Central memory CD8-positive, alpha-beta T cell (primary cell): ENCODE measurements at places on chromosomes 11 and 22.

GRCh38 chr11:20035701-20036601 lies 124.3 kb downstream of the DBX1 start:
- DNase-seq = no peak

DNA sequence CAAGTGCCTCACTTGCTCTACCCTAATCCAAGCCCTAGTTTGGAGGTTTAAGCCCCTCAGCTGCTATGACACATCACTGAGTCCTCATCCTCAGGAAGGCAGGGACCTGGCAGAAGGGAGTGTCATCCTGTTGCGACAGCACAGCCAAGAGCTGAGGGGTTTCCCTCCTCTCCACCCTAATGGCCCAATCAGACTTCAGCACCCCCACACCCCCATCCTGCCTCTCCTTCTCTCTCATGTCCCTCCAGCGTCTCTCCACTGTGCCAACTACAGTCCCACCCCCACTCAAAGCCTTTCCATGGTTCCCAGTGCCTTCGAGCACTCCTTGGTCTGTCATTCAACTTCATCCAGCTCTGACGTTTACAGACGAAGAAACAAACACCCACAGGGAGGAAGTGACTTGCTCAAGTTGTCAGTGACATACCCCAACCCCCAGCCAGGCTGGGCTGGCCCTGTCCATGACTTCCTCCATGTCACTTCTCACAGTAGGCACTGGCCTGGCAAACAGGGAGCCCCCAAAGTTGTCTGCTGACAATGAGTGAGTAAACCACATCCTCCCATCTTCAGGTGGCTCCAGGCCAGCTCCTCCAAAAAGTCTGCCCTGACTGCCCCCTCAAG lies 15.6 kb downstream of the ARAP1 start:
- peak; percentile 86 for DNase-seq

DNA sequence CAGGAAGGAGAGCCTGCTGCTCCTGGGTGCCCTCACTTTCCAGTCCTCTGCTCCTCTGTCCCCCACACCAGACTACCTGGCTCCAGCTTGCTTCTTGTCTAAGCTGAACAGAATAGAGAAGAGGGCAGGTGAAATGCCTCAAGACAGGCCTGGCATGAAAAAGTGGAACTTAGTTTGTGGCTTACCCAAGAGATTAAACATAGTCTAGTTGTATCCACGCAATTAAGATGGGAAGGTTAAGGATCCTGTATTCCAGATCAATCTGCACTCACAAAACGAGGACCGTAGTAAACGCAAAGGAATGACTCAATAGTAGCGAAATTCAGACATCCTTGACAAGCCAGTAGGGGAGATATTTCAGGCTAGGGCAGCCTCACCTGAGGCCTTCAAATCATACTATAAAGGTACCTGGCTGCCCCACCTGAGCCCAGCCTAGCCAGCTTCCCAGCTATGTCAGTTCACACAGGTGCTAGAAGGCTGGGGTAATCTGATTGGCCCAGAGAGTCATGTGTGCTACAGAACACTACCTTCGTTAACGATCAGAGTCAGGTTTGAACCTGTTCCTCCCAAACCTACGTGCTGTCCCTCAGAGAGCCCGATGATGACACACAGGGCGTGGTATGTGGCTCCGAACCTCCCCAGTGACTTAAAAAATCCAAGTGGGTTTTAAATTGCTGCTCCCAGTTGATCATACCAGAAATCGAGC lies 46.5 kb downstream of the AHNAK start:
- no peak for DNase-seq

DNA sequence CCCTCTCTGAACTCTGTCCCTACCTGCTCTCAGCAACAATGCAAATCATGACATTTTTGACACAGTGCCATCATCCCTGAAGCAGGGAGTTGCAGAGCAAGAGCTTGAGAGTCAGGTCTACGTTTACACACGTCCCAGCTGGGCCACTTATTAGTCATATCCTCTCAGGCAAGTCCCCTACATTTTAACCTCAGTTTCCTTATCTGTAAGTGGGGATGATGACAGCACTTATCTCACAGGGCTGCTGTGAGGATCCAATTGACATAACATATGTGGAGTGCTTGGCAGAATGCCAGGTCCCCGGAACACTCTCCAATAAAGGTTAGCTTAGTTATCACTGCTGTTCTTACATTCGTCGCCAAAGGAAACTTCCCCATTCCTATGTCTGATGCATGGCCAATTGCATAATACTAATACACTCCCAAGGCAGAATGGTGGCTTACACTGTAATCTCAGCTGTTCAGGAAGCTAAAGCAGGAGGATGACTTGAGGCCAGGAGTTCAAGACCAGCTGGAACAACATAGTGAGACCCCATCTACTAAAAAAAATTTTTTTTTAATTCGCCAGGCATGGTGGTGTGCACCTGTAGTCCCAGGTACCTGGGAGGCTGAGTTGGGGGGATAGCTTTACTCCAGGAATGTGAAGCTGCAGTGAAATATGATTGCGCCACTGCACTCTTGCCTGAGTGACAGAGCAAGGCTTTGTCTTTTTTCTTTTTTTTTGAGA lies 16.6 kb downstream of the ASCC2 start:
- no peak for DNase-seq

DNA sequence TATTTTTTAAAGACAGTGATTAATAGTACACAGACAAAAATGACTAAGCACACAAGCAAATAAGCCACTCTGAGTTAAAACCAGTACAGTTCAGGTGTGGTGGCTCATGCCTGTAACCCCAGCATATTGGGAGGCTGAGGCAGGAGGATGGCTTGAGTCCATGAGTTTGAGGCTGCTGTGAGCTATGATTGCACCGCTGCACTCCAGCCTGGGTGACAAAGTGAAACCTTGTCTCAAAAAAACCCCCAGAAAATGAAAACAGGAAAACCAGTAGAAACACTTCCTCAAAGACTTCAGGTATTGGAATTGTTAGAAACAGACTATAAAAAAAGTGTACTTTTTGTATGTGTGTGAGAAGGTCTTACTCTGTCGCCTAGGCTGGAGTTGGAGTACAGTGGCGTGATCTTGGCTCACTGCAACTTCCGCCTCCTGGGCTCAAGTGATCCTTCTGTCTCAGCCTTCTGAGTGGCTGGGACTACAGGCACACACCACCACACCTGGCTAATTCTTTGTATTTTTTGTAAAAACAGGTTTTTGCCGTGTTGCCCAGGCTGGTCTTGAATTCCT lies 33.0 kb downstream of the PPP6R2 start:
- no peak for DNase-seq

DNA sequence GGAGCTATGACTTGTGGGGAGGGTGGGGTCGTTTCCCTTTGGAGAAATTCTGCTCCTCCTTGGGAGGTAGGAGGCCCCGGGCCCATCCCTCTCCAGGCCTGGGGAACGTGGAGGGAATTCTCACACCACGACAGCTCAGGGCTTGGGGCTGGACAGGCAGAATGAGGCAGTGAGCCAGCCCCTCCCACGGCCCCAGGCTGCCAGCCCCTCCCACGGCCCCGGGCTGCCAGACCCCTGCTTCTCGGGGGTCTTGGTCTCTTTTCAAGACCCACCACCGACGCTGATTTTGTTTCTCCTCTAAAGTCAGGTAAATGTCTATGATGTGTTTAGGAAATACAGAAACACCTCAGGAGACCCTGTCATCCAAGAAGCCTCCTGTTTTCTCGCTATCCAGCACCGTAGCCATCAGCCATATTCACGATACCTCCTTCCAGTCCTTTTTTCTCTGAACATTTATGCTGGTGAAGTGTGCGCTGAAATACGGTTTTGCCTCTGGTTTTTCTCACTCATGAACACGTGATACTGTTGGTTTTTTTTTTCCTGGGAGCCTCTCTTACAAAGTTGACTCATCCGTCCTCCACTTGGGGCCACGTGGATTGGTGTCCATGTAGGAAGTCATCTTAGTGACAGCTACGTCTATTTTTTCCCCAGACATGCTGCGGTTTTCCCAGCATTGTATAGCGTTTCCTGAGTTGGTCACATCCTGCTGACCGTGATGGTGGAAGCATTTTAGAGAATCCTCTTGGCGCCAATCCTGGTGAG lies 1219.6 kb downstream of the BRD1 start:
- no peak for DNase-seq

- DNase-seq = peak; percentile 59
Observed at GRCh38 chr22:20429254-20430100, 8.1 kb downstream of the SCARF2 start.

- DNase-seq = no peak
Observed at GRCh38 chr22:49011379-49011768, 816.3 kb downstream of the BRD1 start.

DNA sequence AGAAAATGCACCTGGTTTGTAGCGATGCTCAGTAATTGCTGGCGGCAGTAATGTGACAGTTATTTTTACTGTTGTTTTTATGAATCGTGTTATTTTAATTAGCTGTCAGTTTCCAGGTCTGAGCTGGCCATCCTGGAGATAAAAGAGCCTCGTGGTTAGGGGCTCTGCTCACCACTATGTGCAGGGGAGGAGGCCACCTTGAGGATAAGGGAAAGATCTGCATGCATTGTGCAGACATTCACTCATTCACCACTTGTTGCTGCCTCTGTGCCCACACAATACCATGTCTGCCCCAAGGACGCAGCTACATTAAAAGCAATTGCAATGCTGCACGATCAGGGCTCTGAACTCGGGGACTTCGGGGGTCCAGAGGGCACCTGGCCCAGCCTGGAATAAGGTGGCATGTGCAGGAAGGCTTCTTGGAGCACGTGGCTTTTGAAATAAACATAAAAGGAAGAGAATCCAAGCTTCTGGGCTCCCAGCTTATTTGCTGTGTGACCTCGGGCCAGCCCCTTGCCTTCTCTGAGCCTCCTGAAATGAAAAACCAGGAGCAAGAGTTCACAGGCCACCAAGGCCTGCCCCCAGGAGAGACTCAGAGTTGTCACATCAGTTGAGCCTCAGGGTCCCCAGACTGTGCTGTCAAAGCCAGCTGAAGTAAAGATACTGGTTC lies 44.7 kb upstream of the SHISAL1 start:
- DNase-seq = no peak

GRCh38 chr11:47705721-47706120 lies 9.4 kb downstream of the AGBL2 start:
- DNase-seq = no peak

GRCh38 chr11:101848262-101848661 lies 66.5 kb upstream of the CEP126 start:
- no peak for DNase-seq

GRCh38 chr11:130674686-130675308 lies 226.4 kb downstream of the ADAMTS15 start:
- no peak for DNase-seq

- DNase-seq = no peak
Observed at GRCh38 chr11:15266999-15267398, 152.3 kb downstream of the INSC start.

- no peak for DNase-seq
Observed at GRCh38 chr22:37419969-37420685, 7.2 kb downstream of the ELFN2 start.
